Activated T-cell treated with anti-CD3 and anti-CD28 coated beads for 1 hour (primary cell): ENCODE measurements at places on chromosomes 13 and 19.
A peak's percentile ranks its signal among the peaks of the same experiment; 100 is the strongest.

- DNase-seq, result no peak
Observed at GRCh38 chr13:73171926-73172325, 113.1 kb downstream of the KLF5 start.

DNA sequence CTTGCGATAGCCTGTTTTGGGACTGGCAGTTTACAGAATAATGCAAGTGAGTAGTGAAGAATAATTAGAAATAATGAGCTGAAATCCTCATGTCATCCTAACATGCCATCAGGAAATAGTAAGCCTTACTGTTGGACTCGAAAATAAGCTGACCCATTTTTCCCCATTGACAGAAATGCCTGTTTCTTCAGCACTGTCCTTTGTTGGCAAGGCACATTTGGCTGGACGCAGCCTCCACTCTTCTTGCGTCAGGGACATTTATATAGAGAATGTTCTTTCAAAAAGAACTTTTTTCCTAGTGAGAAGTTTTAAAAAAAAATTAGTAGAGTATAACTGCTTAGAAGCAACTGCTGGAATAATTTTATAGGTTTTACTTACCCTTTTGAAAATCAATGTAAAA lies 47.1 kb downstream of the ARHGAP35 start:
- no peak for DNase-seq

DNA sequence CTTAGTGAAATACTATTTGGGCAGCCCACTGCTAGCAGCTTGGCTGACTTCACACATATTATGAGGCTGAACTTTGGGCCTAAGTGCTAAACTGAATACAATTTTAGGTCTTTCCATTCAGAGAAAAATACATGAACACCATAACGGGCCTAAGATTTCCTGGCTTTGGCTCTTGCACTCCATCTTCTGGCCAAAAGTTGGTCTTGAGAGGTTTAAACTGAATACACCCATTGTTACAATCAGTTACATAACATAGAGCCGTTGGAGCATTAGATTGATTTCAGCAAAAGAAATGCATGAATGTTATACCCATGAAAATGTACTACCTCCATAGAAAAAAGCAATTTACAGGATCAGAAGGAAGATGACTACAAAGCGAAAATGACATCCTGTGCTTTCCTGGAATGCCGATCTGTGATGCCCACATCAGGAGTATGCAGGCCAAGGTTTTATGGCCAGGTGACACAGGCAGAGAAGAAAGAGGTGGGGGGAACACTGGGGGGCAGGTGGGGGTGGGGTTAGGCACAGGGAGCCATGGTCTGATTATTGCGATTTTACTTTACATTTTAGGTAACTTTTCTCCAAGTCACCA lies 11.1 kb upstream of the SHISA2 start:
- DNase-seq, result no peak

- peak; percentile 36 for DNase-seq
Observed at GRCh38 chr19:43639519-43640423, at the start of gene CADM4. TSS of gene CADM4 (minus strand) at chr19:43639850. CDS start at chr19:43639790, 60 bp downstream.
